DMS79 (cell line): ENCODE measurements at places on chromosomes 5 and 9.

GRCh38 chr9:105963343-105964099 lies 269.2 kb downstream of the TMEM38B start:
- DNase-seq: no peak

DNA sequence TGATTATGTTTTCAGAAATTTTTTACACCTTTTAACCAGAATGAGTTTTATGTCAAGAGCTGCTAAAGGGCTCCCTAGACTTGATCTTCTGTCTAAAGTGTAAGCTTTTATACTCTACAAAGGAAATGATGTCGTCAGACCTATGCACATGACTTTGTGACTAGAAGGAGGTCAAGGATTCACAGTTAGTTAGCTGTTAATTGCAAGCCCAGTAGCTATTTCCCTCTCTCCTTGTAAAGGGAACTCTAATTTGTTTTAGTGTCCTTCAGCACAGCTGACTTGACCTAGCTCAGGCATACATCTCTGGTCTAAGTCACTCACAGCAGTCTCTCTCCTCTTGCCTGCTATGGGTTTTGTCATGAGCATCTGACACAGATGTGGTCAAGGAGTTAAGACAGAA lies 173.5 kb upstream of the NREP start:
- no peak for DNase-seq

DNA sequence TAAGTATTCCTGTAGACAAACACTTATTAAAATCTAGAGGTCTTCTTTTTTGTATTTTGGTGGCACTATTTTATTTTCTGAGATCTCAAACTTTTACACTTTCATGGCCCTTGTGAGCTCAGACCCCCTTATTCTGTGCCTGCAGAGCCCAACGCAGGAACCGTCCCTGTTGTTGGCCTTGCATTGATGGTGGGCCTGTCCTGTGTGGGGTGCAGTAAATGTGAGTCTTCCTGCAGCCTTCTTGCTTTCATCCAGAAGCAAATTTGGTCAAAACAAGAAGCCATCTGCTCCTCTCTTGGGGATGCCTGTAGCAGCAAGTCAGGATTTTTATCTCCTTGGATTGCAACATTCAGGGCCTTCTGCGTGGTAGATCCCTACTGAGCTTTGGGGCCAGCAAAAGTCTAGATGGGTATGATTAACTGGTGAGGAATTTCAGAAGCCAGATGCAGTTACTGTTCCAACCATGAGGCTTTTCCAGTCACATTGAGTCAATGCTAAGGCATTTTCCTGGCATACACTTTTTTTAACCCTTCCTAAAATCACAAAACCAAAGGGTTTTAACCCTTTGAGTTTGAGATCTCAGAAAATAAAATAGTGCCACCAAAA lies 31.7 kb downstream of the BASP1 start:
- DNase-seq: no peak

DNA sequence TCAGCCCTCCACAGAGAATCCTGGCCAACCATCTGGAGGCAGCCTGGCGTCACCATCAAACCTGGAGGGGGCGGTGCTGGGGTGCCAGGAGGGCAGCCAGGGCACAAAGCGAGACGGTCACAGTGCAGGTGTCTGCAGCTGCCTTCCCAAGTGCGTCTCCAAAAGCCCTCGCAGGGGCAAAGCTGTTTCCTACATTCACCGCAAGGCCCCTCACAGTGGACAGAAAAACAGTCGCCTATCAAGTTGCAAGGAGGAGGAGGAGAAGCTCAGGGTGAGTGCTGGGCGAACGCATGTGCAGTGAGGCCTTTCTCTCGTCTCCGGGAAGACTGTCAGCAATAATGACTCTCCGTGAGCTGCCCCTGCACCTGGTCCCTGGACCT lies 18.0 kb upstream of the LHX3 start:
- DNase-seq: peak; percentile 86

DNA sequence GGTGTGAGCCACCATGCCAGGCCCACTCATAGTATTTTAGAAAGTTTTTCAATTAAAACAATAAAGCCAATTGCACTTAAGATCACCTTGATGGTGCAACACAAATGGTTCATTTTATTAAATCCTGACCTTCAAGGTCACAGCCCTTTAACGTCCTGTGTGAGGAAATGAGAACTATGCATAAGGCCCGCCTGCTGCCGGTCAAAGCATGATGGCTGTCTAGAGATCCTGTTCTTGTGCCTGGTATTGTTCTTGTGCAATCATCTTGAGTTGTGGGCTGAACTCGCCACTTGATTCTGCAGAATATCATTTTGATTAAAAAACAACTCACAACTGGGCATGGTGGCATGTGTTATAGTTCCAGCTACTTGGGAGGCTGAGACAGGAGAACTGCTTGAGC lies 43.6 kb upstream of the FBXW11 start:
- no peak for DNase-seq

GRCh38 chr5:140083120-140083519 lies 30.8 kb upstream of the PURA start:
- no peak for DNase-seq

GRCh38 chr5:31901807-31902530 lies 263.0 kb downstream of the PDZD2 start:
- no peak for DNase-seq

DNA sequence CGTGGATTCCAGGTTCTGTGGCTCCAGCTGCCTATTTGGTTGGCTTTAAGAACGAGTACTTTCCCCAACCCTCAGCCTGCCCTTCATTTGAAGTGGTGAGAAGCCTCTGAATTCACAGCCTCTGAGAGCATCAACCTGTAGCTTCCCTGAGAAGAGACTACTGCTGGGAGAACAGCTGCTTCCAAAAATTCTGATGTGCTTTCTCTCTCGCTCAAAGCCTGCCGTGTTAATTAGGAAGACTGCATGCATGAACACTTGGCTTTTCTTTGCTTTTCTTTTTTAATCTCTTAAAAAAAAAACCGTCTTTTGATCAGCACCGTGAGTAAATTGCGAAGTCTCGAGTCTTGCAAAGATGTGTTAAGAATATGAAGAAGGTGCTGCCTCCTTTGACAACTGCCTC lies 153.4 kb upstream of the MAP1B start:
- DNase-seq: no peak

DNA sequence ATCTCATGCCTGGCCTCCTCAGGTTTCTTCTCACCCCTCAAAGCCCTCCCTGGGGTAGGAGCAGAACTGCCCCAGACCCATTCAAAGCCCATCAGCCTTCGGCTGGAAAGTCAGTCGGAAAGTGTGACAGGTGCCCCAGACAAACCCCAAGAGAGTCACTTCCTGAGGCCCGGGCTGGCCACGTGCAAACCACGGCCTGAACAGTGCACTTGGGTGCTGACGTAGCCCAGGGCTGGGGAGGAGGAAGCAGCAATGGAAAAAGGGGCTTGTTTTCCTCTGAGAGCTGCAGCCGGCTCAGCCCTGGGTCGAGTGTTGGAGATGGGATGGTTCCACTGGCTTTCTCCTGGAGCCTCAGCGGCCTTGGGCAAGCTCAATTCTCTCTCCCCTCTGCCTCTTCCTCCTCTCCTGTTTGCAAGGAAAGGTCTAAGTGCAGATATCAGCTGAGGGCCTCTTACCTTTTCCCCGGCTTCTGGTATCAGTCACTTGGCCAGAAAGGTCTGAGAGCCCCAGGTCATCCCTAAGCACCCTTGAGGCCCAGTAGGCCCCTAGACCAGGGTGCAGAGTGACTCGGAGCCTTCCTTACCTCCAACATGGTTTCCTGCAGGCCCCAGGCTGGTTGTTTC lies 5.9 kb upstream of the EGR1 start:
- DNase-seq: no peak

GRCh38 chr5:100667161-100667630 lies 132.0 kb downstream of the FAM174A start:
- DNase-seq: no peak

GRCh38 chr5:92715946-92716520 lies 865.0 kb downstream of the NR2F1-AS1 start:
- no peak for DNase-seq

DNA sequence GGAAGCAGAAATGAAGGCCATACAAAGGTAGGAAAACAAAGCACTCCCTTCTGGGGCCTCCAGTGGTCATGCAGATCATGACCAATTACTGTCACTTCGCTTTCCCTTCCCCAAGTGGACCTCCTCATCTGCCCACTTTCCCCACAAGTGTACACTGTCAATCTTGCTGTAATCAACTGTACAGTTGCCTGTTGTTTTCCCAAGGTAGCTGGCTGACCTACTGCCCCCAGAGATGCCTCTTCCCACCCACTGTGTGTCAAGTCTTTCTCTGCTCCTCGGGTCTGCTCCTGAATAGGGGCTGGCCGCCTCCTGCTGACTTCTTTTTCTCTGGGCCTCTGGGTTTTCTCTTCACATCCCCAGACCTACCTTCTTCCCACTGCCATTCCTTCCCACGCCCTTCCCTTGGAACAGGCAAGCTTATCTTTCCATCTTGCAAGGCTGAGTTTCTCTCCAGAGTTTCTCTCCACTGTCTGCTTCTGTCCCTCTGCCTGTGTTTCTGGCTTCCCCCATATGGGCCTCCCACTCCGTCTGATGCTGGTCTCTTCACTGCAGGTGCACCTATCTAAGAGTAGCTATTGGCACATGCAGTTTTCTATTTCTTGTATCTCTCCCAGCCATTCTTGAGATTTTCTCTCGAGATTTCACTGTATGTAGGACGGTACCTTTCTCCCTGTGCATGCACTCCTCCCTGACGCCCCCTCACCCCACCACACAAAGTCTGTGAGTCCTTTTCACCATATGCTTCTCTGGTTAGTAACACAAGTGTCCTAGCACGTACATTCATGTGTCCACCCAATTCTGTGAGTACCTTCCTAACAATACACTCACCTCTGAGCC lies 2.4 kb downstream of the ELL2 start:
- no peak for DNase-seq

DNA sequence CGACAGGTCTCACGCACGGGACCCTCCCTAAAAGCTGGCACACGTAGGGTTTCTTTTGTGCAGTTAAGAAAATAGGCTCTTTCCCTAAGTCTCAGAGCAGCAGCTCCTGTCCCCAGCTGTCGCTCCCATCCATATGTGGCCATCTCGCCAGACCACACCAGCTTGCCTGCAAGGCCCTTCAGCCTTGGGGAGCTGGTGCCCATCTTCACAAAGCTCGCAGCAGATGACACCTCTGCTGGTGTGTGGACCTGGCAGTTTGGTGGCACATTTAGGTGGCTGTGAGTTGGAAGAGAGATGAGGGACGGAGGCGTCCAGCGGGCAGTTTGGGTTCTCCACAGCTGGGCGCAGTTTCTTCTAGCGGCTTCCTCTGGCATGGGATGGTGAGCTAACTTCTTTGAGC lies 239.0 kb downstream of the FANCC start:
- no peak for DNase-seq

- no peak for DNase-seq
Observed at GRCh38 chr5:144391044-144391443, 220.4 kb downstream of the KCTD16 start.

DNA sequence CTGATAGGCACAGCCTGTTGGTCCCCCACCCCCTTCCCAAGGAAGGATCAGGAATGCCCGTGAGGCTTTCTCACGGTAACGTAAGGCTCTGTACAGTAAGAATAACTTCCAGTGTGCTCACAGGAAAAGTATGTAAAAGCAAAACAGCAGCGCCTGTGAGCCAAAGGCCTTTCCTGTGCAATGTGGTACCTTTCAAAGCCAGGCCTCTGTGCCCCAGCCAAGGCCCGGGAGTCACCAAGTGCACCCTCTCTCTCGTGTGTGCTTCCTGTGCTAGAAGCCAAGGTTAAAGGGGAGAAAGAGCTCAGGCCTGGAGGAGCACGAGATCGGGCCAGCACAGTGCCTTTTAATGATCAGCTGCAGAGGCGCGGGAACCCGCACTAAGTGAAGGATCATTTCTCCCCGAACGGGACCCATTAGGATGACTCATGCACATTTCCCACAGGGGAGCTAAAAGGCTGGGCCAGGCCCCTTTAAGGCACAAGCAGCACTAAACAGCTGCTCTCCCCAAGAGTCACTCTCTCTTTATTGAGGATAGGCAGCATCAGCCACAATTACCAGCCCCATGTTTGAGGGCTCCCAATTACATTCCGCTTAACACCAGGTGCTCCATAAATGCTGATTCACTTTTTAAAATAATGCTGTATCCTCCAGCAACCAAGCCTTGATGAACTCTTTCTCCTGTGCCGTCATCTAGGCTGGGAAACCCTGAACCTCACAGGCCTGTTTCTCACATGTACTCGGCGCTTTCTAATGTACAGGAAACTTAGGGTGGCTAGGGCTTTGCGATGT lies 42.8 kb downstream of the SHB start:
- DNase-seq: peak; percentile 81

DNA sequence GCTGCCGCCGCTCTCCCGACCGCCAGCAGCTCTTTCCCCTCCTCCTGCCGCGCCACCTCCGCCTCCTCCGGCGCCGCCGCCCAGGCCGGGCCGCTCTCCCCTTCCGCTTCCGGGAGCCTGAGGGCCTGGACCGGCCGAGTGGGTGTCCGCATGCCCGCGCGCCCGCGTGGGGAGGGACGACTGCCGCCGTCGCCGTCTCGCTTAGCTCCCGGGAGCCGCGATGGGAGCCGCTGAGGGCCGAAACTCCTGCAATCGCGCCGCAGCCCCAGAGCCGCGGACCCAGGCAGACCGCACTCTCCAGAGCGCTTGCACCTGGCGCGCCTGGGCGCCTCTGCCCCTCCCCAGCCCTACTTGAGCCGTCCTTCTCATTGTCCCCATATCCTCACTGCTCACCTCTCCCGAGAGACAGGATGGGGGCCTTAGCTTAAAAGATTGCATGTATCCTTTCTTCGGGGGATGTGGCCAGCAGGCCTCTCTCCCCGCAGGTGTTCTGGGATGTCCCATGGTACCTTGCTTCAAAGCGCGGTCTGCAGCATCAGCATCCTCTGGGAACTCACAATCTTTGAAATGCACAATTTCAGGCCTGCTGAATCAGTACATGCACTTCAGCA lies at the start of gene ZDHHC21:
Gene ZDHHC21 (minus strand): TSS at position 182 of the 611 bp plus-strand sequence. CDS start 19,092 bp downstream, outside the sequence.
- peak; percentile 66 for DNase-seq

DNA sequence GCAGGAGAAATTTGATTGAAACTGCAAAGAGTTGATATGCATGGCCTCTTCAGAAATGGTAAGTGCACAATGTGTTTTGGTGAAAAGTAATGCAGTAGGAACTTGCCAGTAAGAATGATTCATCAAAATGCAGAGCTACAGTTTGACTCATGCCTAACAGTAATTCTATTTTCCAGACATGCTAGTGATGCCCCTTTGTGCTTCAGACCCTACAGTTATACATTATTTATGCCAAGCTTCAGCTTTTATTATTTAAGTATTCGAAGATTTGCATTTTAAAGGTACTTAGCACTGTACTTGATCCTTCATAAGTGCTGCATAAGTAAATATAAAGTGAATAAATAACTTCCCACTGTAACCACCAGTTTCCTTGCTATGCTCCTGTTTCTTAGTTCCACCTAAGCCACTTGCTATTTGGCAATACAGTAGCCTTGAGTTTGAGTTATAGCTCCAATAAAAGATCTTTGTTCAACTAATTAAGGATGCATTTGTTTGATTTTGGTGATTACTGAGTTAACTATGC lies 3.6 kb upstream of the SPATA31E1 start:
- no peak for DNase-seq

DNA sequence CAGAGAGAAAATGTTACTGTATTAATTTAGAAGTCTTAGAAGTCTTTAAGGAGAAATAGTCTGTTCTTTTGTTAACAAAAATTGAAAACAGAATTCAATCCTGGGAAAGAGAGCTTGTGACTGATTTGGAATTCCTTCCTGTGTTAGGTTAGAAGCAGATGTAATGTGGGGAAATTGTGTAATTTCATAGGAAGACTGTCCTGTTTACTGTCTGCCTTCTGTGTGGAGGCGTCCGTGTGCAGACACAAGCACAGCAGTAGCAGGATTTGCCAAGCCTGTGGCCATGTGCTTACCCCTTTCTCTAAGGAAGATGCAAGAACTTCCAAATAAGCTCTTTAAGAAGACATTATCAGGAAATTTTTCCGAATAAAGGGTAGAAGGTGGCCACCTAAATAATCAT lies 36.7 kb upstream of the F2R start:
- DNase-seq: no peak

GRCh38 chr5:41940641-41941040 lies 15.6 kb downstream of the FBXO4 start:
- DNase-seq: no peak

GRCh38 chr9:120388003-120388855 lies 191.7 kb downstream of the CDK5RAP2 start:
- DNase-seq: no peak
